ENCODE measurements at places on chromosomes 4 and X.

DNA sequence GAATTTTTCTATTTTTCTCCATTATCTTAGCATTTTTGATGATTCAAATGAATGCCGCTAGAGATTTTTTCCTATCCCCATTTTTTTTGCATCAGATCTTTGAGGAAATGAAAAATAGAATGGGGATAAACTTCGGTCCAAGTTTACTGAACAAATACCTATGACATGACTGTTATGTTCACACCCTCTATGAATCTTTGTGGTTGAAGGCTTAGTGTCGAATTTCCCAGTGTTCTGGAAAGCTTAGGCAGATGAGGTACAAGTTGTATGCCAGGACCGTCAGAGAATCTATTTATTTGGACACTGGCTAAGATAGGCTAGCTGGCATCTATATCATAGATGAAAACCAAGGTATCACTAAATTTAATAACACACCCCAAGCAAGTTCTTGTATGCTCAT, 123.4 kb downstream of the SPCS3 start:
- no peak for DNase-seq

- DNase-seq, result no peak
Measured at GRCh38 chr4:22063613-22064012, 115.0 kb upstream of the KCNIP4 start.

DNA sequence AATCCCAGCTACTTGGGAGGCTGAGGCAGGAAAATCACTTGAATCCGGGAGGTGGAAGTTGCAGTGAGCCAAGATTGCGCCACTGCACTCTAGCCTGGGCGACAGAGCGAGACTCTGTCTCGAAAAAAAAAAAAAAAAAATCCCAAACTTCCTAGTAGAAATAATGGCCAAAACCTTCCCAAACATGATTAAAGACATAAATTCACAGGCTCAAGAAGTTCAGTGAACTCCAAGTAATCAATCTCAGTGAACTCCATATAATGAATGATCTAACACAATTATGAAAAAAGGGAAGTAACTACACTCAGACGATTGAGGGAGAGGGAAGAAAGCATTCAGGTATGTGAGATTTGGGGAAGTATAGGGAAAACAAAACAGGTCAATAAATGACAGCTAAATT, 6.5 kb downstream of the FUNDC1 start:
- no peak for DNase-seq

DNA sequence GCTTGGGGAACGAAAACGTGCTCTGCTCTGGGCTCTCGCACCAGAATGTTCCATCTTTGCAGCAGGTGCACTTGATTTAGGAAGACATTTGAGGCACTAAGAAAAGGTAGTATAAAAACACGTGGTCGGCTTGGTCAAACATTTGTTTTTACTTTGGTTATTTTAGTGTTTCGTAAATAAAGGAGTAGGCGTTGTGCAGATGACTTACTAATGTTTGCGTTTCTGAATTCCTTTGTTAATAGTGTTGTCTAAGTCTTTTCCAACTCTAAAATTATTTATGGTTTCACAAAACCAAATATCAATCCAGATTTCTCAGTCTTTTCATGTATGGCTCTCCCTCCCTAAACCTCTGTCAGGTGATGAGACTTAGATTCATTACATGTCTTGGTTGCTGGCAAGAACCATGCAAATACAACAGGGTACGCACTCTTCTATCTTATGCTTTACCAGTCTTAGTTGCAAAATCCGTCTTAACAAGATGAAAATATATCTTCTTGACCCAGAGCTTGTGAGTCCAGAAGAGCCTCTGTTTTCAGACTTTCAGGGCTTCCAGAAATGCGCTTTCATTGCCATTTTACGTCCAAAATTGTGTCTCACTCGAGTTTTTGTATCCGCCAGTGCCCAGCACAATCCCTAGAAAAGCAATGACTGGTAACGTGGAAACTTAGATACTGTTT, 686 bp downstream of the MTHFD2L start:
- DNase-seq, result no peak

- DNase-seq, result no peak
Measured at GRCh38 chr4:180394312-180394711, 1848.9 kb upstream of the TENM3 start.

- DNase-seq, result no peak
Measured at GRCh38 chr4:10688022-10688421, 3.5 kb upstream of the CLNK start.

- no peak for DNase-seq
Measured at GRCh38 chr4:98581126-98581525, 77.3 kb downstream of the TSPAN5 start.

DNA sequence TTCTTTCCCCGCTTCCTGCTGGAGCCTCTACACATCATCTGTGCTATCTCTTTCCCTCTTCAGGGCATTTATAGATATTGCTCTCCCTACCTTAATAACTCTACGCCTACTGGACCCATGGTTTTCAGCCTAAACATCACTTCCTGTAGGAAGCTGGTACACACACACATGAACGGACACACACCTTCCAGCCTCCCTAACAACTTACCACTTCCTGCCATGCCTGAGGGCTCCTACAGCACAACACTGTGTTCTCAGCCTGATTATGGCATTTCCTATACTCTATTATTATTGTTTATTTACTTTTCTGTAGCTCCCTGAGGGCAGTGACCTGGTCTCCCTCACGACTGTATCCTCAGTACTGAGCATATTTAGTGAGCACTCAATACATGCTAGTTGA, 163.6 kb upstream of the MAP3K15 start:
- no peak for DNase-seq

Data from suppressor macrophage (primary cell).